ENCODE measurements at places on chromosomes 4 and X.

- no peak for DNase-seq
These were observed 14.0 kb upstream of the KIAA0232 start for GRCh38 chr4:6768539-6768905.

GRCh38 chr4:11106190-11106589, 322.5 kb downstream of the HS3ST1 start:
- DNase-seq, result no peak

DNA sequence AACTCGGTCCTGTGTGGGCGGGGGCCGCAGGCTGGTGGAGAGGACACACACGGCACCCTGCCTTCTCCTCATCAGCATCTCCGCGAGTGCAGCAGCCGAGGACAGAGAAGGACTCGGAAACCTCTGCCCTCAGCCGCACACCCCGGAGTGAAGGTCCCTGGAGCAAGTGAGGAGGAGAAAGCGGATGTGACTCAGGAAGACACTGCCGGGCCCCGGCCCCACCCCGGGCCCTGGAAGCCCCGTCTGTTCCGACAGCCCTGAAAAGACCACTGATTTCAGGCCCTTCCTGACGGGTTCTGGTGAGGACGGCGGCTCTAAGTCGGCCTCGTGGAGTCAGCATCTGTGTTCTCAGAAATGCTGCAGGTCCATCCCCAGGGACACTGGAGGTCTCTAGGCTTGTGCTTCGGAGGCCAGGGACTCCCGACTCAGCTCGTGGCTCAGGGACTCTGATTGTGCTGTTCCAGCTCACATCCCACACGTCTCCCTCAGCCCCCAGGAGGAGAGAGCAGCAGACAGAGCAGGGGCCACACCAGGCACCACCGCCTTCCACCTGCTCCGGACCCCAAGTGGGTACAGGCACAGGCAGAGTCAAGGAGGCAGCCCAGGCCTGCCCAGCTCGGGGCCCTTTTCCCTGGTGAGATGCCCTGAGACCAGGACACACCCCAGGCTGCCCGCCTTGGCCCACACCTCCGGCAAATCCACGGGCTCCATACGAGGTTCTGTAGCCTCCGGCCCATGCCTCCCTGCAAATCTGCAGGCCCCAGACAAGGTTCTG, 134.5 kb upstream of the NKX1-1 start:
- no peak for DNase-seq

GRCh38 chrX:13078739-13079444, 34.5 kb upstream of the FAM9C start:
- no peak for DNase-seq

DNA sequence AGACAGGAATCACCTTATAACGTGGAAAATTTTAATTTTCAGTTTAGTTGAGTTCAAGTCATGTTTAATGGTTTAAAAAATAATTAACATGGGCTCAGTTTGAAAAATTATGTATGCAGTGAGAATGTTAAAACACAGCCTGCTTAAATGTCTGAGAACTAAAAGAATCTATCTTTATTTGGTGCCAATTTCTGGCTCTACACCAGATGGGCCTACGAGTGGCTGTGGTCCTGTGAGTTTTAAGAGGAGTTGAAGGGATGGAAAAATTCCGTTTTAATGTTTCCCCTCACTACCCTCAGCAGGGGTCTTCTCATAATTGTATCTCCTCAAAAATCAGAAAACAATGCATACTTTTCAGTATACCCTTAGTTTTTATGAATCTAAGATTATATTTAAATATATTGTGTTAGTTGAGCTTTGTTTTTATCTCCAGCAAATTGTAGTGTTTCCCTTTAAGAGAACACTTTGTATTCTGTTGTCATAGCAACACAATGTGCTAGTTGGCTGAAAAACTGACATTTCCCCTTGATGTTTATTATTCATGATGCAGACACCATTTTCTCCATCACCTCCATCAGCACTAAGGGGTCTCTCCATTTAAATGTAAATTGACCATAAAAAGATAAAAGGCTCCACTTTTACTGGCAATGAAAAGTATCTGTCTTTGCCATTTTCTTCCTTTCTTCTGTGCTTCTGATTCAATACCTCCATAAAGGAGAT, 393.5 kb upstream of the GRIA3 start:
- no peak for DNase-seq

DNA sequence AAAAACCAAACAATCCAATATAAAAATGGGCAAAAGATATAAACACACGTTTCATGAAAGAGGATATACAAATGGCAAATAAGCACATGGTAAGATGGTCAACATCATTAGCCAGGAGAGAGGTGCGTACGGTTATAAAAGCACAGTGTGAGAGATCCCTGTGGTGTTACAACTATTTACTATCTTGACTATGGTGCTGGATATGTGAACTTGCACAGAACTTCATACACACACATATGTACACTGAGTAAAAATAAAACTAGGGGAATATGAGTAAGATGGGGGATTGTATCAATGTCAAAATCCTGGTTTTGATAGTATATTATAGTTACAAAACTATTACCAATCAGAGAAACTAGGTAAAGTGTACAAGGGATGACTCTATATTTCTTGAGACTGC, 8.4 kb downstream of the FBXO8 start:
- no peak for DNase-seq

DNA sequence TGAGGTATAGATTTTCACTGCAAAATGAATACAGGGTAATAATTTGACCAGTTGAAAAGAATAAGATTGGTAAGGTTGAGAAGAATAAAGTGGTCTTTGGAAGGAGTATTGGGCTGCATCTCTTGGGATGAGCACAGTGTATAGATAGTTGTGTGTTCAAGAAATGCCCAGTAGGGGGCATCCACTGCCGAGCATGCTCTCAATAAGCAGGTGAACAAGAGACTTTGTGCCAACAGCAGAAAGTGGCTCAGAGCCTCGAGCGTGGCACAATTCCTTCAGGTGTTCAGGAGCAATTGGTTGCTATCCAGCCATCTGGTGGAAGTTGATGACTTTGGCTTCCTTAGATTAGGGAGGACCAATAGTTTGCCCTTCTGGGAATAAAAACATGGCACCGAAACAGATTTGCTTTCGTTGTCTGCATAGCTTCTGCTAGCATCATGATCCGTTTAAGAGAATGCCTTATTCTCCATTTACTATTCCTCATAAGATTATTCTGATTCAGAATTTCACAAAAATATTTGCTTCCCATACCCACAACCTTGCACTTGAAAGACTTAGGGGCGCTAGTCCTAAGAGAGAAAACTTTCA, 258.1 kb upstream of the NEIL3 start:
- no peak for DNase-seq

GRCh38 chr4:86117705-86118302, 242.0 kb downstream of the MAPK10 start:
- DNase-seq, result no peak

All from iPS DF 19.7 (cell line).